Adrenal gland (tissue), 19 donors: ENCODE measurements at places on chromosomes 5 and 9.
A peak's percentile ranks its signal among the peaks of the same experiment; 100 is the strongest.

DNA sequence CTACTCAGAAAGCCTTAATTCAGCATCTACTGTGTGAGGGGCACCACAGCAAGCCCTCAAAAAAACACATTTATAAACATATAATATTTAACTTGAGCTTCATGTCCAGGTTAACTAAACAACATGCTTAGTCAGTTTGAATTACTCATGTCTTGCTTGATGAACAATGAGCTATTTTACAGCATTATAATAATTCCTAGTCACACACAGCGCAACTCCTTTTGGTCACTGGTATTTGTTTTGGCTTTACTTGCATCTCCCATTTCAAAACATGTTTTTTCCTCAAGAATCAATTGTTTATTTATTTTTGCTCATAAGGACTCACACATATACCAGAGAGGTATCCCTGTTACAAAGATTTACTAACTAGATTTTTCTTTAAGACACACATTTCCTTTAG is 616.7 kb upstream of the DAB2 start:
- DNase-seq: no peak

DNA sequence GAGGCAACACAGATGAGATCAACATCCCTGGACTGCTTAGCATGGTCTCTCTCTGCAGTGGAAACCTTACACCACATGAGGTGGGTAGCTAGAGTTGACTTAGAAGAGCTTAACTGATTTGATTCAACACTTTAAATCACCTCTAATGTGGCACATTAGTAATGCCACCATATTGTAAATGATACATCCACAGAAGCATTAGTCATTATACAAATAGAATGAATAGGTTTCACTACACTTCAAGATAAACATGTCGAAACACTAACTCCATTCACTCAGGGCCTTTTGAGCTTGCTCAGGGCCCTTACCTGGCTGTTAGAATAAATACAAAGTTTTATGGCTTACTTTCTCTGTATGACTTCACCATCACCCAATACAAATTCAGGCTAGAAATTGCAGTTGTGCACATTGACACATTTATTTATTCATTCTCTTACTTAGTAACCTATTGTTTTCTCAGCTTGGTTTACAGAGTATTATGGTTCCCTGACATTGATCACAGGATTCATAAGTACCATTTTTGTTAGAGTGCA is 9.3 kb upstream of the SMAD5 start:
- no peak for DNase-seq

GRCh38 chr5:62066761-62067277 is 239.2 kb upstream of the KIF2A start:
- no peak for DNase-seq

DNA sequence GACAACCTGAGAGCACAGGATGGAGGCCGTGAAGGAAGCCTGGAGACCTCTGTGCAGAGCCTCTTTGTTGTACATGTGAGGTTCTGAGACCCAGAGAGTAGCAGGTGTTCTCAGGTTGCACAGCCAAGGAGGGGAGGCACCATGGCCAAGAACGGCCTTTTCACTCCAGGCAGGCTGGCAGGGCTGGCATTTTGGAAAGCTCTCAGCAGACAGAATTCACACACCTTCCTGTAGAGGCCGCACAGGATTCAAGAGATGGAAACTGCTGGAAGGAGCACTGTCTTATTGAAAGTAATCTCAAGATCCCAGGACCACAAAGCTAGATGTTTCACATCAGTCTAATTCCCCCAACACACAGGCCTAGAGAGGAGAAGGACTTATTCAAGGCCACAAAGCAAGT is 52.8 kb upstream of the XPA start:
- DNase-seq: no peak

DNA sequence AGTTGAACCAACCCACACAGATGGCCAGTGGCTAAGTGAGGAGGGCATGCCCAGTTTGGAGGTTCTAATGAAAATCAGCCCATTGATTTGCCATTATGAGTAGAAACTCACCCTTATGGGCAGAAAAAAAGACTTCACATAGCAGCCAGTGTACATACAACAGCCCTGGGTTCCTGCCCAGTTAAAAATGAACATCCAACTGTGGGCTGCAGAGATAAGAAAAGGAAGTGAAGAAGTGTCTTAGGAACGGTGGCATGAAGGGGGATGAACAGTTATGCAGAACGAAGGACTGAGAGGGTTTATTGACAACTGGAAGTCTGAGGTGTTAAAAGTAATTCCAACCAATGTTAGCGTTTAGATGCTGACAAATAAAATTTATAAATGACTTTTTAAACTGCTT is 118.4 kb downstream of the MARCHF3 start:
- no peak for DNase-seq

DNA sequence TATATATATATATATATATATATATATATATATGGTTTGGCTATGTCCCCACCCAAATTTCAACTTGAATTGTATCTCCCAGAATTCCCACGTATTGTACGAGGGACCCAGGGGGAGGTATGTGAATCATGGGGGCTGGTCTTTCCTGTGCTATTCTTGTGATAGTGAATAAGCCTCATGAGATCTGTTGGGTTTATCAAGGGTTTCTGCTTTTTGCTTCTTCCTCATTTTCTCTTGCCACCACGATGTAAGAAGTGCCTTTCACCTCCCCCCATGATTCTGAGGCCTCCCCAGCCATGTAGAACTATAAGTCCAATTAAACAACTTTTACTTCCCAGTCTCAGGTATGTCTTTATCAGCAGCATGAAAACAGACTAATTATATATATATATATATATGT is 52.3 kb upstream of the ADAMTS2 start:
- DNase-seq: no peak

GRCh38 chr5:156694598-156694997 is 155.5 kb upstream of the PPP1R2B start:
- DNase-seq: no peak

DNA sequence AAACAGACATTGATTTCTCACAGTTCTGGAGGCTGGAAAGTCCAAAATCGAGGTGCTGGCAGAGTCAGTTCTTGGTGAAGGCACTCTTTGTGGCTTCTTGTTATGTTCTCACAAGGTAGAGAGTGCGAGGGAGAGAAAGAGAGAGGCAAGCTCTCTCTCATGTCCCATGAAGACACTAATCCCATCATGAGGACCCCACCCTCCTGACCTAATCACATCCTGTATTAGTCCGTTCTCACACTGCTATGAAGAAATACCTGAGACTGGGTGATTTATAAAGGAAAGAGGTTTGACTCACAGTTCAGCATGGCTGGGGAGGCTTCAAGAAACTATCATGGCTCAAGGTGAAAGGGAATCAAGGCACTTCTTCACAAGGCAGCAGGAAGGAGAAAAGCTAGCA is 5.7 kb upstream of the AMACR start:
- DNase-seq: no peak

GRCh38 chr9:125436613-125437443 is 175.2 kb downstream of the GAPVD1 start:
- peak; percentile 20 for DNase-seq

GRCh38 chr5:129445379-129445778 is 14.7 kb upstream of the ADAMTS19 start:
- no peak for DNase-seq

DNA sequence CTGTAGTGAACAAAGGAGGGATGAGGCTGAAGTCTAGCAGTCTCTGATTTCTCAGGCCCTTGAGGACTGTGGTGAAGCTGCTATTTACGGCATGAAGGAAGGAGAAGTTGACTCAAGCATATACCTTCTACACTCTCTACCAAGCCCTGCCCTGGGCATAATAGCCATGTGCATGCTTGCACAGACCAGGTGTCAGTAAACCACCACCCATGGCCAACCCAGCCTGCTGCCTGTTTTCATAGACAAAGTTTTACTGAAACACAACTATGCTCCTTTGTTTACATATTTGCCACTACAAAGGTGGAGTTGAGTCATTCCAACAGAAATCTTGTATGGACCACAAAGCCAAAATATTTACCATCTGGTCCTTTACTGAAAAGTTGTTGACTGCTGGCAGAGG is 126.9 kb downstream of the PAPPA start:
- no peak for DNase-seq

- no peak for DNase-seq
Observed at GRCh38 chr5:53994148-53994547, 316.2 kb downstream of the ARL15 start.

DNA sequence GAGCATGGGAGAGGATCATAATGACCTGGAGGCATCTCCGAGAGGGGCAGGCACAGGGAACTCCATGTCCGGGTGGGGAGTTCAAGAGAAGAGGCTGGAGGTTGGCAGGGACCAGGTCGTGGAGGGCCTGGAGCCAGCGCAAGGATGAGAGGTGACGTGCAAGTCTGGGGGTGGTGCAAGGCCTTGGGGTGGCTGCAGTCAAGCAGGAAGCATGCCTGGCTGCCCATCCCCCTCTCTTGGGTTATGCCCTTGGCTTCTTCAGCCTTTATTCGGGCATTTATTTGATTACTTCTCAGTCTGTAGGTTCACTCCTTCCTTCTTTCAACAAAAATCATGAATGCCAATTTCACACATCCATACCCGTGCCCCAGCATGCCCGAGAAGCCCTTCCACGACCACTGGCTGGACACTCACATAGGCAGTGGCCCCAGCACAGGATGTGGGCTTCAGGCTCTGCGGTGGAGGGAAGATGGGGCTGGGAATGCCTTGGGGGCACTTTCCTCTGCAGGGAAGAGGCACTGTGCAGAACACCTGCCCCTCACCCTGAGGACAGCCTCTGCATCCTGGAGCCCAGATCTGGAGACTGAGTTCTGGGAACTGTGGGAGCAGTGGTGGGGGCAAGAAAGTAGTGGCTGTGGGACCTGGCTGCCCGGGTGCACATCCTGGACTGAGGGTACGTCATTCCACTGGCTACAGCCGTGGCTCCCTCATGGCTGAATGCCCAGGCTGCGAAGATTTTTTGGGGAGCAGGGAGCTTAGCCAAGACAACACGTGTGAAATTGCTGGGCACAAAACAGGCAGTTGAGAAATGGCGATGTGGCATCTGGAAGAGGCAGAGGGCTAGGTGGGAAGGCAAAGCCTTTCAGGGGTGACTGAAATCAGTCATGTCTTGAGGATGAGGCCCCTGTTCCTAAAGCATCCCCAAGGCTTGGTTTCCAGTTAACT is 38.6 kb downstream of the CRB2 start:
- no peak for DNase-seq

DNA sequence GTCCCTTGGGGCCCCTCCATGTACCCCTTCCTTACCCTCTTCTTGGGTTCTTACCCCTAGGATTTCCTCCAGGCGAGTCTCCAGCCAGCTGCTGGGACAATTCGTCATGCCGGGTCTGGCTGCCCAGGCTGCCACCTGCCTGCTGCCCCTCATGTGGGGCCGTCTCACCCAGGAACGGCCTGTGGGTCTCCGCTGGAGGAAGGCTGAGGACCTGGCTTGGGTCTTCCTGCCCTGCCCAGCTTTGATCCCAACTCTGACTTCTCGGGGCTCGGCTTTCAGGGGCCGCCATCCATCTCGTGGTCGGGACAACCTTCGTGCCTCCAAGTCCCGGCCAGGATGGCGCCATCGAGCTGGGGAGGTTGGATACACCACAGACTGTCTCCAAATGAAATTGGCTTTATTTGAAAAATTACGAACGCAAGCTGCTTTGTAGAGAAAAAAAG is 38.1 kb downstream of the HMCN2 start:
- DNase-seq: no peak

- no peak for DNase-seq
Observed at GRCh38 chr5:125440905-125441304, 694.5 kb upstream of the ZNF608 start.

- DNase-seq: no peak
Observed at GRCh38 chr5:74586856-74587255, 53.7 kb downstream of the ENC1 start.
